GM12892 (cell line): ENCODE measurements at places on chromosomes 2 and 18.

- no peak for DNase-seq
Observed at GRCh38 chr18:76466410-76466991, 28.5 kb downstream of the ZNF516 start.

- peak; percentile 48 for DNase-seq
Observed at GRCh38 chr18:58863539-58864145, 1.0 kb upstream of the ZNF532 start.

DNA sequence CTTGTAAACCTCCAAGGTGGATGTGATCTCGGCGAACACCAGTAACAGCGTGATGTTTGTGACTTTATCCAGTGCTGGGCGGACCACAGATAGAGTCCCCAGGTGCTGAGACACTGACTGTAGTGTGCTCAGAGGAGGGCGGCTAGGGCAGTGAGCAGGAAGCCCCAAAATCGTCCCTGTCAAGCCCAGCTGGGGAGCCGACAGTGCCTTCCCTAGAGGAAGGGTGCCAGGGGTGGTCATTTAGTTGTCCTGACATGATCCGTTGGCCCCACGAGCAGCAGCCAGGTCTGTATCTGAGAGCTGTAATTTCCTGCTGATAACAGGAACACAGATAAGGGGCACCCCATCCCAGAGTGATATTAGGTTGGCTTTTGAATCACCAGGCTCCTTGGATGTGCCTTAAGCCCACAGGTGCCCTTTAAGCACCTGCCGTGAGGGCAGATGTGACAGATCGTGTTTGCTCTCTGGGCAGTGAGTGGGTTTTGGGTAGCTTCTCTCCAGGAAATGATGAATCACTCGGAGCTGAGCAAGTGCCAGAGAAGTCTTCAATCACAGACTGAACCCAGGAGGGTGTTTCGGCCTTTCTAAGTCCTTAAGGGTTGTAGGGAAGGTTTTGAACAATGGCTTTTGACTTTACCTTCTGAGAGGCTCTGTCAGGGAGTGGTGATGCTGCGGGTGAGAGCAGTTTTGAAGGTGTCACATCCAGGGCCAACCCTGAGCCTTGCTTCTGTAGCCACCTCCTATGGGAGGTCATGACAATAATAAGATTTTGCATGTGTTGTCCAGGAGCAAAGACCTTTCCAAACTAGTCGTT is 7.7 kb downstream of the LPIN1 start:
- no peak for DNase-seq

GRCh38 chr2:96537734-96538486 is 1.4 kb downstream of the ARID5A start:
- DNase-seq = no peak

- no peak for DNase-seq
Observed at GRCh38 chr2:43105586-43106558, 120.5 kb downstream of the ZFP36L2 start.

GRCh38 chr2:50612306-50612705 is 419.6 kb downstream of the NRXN1 start:
- DNase-seq = no peak

GRCh38 chr2:117875786-117876185 is 61.3 kb downstream of the DDX18 start:
- no peak for DNase-seq

- DNase-seq = no peak
Observed at GRCh38 chr2:118059919-118060478, 28.3 kb upstream of the INSIG2 start.

- no peak for DNase-seq
Observed at GRCh38 chr2:191347881-191348280, 102.7 kb downstream of the MYO1B start.

- DNase-seq = no peak
Observed at GRCh38 chr2:42839809-42840501, 47.6 kb upstream of the HAAO start.

DNA sequence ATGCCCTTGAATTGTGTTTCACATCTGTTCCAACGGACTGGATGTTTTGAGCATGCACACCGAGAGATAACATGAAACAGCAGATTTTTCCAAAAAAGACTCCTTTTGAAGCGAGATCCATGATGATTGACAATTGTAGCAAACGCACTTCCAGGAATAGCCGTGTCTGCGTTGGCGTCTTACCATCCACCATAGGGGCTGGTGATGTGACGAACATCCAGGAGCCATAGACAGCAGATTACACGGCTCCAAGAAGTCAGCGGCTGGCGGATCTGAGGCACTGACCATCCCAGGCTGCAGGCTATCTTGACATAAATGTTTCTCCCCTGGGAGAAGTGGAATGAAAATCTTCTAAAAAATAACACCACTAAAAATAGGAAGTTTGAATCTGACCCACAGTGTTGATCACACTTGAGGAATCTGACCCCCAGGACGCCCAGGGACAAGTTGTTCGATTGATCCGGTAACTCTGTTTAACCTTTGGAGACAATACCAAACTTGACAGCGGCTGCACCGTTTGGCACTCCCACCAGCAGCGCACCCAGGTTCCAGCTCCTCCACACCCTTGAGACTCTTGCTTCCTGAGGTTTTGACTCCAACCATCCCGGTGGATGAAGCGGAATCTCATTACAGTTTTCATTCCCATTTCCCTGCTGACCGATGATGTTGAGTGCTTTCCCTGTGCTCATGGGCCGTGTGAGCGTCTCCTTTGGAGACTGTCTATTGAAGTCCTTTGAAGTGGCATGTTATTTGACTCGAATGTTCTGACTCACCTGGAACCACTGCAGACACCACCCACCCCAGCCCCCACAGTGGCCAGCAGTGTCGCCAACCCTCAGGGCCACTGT is 140.0 kb upstream of the GPC1 start:
- DNase-seq = no peak

DNA sequence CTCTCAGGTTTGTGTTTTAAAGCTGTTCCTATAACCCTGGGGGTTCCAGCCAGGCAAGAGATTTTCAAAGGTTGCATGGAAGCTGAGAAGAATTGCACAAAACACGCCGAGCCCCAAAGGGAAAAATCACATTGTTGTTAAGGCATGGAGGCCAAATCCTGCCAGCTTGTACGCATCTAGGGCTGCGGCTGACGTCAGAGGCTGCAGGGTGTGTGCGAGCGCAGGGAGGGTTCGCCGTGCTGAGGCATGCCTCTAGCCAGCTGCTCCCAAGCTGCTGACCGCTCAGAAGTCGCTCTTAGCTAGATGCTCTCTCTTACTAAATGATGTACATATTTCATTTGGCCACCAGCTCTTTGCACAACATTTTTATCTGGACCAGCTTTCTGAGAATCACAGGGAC is 191.8 kb downstream of the LPIN1 start:
- DNase-seq = no peak

- no peak for DNase-seq
Observed at GRCh38 chr2:42457011-42457410, 36.8 kb downstream of the KCNG3 start.

DNA sequence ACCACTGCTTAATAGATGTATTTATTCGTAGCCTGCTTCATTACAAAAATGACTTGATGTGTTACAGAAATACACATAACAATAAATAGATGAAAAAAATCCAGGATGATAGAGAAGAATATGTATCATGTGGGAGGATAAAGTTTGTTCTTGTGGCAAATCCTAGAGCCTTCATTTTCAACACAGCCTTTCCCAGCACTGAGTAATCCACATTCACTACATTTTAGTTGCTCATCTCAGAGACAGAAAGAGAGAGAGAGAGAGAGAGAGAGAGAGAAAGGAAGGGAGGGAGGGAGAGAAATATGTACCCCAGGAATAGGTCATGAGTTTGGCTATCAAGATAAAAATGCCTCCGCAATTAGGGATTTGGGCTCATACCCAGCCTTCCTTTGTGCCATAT is 144.3 kb downstream of the RBMS1 start:
- DNase-seq = no peak

GRCh38 chr2:88133875-88134274 is 6.0 kb upstream of the FABP1 start:
- DNase-seq = no peak

GRCh38 chr2:240435457-240435947 is at the start of gene GPC1:
TSS of gene GPC1 (plus strand) at chr2:240435663. CDS start at chr2:240435919, 256 bp downstream.
- DNase-seq = no peak

DNA sequence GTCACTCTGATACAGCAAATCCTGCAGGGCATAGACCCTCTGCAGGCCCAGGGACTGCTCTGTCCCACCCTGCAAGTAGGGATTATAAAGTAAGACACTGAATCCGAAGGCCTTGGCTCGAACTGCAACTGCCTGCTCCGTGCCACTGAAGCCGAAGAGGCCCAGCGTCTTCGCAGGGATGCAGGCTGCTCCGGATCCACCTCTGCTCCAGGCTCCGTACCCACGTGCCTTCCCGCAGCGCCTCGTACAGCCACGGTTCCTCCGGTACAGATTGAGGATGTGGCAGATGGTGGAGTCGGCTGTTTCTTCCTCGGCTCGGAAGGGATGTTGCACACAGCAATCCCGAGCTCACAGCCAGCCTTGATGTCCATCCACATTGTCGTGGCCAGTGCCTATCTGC is 160.4 kb upstream of the LHCGR start:
- DNase-seq = no peak

- DNase-seq = no peak
Observed at GRCh38 chr18:75915941-75916623, 488.6 kb upstream of the SMIM21 start.

DNA sequence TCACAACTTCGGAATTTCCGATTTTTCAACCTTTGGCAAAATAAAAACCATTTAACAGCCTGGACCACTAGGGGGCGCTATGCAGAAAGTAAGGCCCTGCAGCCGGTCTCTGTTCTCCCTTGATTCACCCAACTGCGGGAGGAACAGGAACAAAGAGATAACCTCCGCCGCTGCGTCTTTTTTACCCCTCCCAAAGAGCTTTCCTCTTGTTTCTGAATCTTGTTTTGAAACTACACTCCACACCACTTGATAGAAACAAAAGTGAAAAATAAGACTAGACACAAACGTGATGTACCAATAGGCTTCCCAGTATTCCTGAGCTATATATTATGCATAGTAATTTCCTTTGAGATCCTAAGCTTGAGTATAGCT is 231.2 kb downstream of the MYO3B start:
- peak; percentile 18 for DNase-seq

GRCh38 chr2:213376644-213377043 is 92.4 kb downstream of the SPAG16 start:
- no peak for DNase-seq

GRCh38 chr2:238571661-238572372 is 145.1 kb downstream of the ASB1 start:
- no peak for DNase-seq

- no peak for DNase-seq
Observed at GRCh38 chr2:128472789-128473174, 154.1 kb upstream of the HS6ST1 start.

- no peak for DNase-seq
Observed at GRCh38 chr2:216657086-216657855, 24.1 kb downstream of the IGFBP2 start.

- no peak for DNase-seq
Observed at GRCh38 chr18:58544179-58544578, 84.7 kb downstream of the ALPK2 start.

GRCh38 chr2:66851449-66851872 is 416.5 kb downstream of the MEIS1 start:
- no peak for DNase-seq

DNA sequence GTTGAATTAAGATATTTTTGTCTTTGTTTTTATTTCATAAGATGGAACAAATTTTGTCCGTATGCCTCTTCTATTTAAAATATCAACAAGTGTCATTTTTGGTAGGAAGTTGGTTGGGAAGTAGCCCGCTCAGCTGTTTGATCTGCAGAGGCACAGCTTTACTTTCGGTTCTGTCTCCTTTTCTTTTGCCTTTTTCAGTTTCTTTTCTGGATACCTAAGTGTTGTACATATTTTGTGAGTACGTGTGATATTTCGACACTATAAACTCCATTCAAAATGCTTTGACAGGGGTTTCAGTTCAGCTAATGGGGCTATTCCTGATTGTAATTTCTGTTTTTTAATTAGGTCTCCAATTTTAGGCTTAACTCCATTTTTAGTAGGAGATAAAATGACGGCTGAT is 1785.0 kb upstream of the LRRTM1 start:
- no peak for DNase-seq

DNA sequence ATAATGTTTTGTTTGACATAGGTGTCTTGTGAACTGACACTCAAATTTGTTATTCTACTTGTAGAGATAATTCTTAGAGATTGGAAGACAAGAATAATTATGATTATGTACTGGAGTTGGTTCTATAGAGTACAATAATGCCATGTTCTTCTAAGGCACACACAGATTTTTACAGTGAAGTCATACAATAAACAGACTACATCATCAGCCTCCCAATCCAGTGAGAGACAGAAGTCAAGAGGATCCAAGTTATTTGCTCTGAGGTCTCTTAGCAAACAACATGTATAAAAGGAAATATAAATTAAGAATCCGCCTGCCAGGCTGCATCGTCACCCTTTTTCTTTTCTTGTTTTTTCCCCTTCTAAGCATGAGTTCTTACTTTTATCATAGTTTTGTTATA is 613.5 kb upstream of the SETBP1 start:
- DNase-seq = no peak

- no peak for DNase-seq
Observed at GRCh38 chr2:238305092-238305862, 15.0 kb upstream of the TRAF3IP1 start.

GRCh38 chr2:105665480-105665879 is 79.2 kb upstream of the NCK2 start:
- DNase-seq = no peak

DNA sequence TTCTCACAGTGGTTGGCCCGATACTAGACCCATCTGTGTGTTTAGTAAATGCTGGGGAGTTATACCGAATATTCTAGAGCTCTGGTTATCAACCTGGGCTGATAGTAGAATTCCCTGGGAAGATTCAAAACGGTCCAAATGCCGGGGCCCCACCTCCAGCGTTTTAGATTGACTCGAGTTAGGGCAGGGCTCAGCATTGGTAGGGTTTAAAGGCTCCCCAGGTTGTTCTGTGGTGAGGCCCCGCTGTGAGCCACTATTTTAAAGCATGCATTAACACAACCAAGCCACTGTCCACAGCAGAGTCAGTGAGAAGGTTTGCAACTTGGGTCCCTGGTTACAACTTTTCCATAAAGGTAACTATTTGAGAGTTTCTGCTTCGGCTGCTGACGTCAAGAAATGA is 73.6 kb downstream of the DYSF start:
- no peak for DNase-seq
